ENCODE measurements at places on chromosomes 16 and 17. TPM values are rescaled to one million over a fixed set of nuclear protein-coding genes. Genes with fewer than 3 reads are reported as not detected.

DNA sequence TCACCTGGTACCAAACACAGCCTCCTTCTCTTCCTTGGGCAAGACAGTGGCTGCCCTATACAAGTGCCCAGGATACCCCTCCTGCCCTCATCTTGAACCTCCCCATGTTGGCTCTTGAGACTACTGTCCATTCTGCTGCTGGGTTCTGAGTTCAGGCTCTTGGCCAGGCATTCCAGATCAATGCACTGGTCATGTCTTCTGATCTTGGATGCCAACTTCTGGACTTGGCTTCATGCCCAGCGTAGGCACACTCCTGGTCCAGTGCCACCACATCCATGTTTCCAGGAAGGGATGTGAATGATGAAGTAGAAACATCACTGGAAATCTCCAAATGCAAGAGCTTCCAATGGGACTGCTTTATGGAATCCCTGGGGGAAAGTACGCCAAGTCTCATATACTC is 51.5 kb downstream of the DYNLRB2 start:
- DNase-seq, result no peak

AOC3 gene
- total RNA-seq, result 15.5 TPM

DNA sequence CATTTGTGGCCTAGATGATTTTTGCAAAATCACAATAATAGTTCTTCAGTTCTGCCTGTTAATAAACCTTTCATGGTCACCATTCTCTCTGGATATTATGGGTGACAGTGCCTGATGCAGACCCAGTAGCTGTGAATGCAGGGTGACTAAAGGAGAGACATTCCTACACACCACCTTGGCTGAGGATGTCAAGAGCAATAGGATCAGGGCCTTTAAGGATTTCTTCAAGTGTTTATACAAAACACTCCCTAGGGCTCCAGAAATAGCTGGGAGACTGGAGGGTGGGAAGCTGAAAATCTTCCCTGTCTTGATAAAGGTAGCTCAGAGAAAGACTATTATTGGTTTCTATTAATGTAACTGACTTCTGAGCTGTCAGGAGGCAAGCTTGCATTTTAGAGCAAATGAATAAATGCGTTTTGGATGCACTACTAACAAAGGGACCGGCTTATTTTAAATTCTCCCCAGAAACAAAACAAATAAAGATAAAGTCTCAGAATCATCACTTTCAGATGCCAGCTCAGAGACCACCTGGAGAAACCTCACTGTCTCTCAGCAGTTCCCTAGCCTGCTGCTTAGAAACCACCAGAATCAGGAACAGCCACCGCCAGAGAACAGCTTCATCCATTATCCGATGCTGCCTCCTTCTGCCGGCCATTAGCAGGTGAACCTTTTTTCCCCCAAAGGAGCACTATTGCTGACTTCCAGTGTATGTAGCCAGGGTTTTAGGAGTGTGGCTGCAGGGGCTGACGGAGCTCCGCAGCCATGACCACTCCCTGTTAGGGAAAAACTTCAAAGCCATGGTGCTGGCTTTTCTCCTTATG is 171.4 kb upstream of the DYNLRB2 start:
- DNase-seq, result no peak

- DNase-seq, result no peak
These were observed 133.6 kb upstream of the CRHR1 start for GRCh38 chr17:45650561-45650960.

MT1A gene
- 1.1 TPM for total RNA-seq

- DNase-seq, result peak; percentile 38
These were observed 295.7 kb upstream of the FOXF1 start for GRCh38 chr16:86214326-86215232.

GRCh38 chr17:45577571-45578279 is 87.2 kb upstream of the PLEKHM1 start:
- DNase-seq, result no peak

LPO gene
- not detected for total RNA-seq

DNA sequence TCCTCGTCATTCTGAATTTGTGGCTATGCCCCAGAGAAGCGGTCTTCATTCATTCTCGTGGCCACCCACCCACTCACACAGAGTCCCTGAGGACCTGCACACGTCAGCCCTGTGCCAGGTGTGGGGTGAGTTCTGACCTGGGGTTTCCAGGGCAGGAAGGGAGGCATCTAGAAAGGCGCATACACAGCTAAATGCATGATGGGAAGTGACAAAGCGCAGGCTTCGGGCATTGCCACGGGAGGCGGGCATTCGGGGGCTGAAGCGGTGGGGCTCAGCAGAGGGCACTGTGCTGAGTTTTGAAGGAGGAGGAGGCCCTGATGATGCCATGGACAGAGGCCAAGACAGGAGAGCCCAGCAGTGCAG is 10.9 kb downstream of the UBALD2 start:
- DNase-seq, result no peak

METRNL gene
- 63.8 TPM for total RNA-seq

GRCh38 chr17:66675991-66676371 is 158.9 kb upstream of the CACNG5 start:
- DNase-seq, result no peak

- no peak for DNase-seq
These were observed 75.1 kb downstream of the MSI2 start for GRCh38 chr17:57331423-57331822.

IRX5 gene
- total RNA-seq, result 1.0 TPM

DNA sequence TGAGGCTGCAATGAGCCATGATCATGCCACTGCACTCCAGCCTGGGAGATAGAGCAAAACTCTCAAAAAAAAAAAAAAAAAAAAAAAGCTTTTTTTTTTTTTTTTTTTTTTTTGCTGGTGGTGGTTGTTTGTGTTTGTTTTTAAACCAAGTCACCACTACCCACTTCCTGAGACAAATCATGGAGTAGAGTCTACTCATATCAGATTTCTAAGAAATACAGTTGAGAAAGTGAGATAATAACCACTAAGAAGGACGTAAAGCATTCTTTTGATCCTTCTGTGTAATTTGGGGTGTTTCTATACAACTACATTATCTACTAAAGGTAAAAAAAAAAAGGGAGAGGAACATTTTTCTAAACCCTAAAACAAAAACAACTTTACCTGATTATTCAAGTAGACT is 38.0 kb downstream of the AXIN2 start:
- DNase-seq, result no peak

CCL17 gene
- total RNA-seq, result not detected

Data from chondrocyte (in vitro differentiated cells).